Right cardiac atrium (tissue), 5 donors: ENCODE measurements at places on chromosomes 11 and 22.

GRCh38 chr22:24938741-24939341 is 7.7 kb downstream of the LHFPL7 start:
- DNase-seq: no peak

DNA sequence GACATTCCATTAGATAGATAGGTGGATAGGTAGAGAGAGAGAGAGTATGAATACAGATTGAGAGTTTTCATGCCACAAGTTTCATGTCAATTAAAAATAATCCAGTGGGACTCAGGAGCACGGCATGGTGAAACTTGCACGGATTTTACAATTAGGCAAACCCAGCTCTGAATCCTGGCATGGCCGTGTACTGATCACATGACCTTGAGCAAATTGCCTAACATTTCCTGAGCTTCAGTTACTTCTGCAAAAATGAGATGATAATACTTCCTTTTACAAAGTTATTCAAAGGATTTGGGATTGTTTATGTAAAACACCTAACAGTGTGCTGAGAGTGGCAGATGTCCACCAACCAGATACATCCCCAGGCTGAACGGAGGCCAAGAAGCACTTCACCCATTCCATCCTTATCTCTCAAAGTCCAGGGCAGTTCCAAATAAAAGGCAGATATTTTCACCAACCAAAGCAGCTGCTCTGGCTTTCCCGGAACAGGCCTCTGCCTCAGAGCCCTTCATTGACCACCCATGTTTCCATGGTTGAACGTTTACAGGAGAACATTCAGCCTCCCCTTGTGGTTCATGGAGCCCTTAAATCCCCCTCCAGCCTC is 17.9 kb downstream of the APLNR start:
- no peak for DNase-seq

GRCh38 chr11:123608945-123609344 is 45.5 kb downstream of the SCN3B start:
- DNase-seq: no peak

- DNase-seq: no peak
These were observed 382 bp downstream of the C11orf54 start for GRCh38 chr11:93741882-93742226.

- peak; percentile 55 for DNase-seq
These were observed 11.2 kb downstream of the ROBO4 start for GRCh38 chr11:124886476-124886875.

DNA sequence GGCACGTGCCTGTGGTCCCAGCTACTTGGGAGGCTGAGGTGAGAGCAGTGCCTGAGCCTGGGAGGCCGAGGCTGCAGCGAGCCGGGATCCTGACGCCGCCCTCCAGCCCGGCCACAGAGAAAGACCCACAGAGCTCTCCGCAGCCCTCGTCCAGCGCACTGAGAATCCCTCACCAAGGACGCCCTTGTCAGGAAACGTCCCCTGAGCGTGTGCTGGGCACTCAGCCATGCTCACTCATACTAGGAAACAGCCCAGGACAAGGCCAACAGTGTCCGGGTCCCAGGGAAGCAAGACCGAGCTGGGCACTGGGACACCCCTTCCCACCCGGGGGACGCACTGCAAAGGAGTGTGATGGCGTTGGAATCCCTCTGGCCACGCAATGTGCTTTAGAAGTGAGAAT is 14.5 kb downstream of the DEAF1 start:
- DNase-seq: no peak

- no peak for DNase-seq
These were observed 22.7 kb upstream of the PICALM start for GRCh38 chr11:86091566-86091965.

DNA sequence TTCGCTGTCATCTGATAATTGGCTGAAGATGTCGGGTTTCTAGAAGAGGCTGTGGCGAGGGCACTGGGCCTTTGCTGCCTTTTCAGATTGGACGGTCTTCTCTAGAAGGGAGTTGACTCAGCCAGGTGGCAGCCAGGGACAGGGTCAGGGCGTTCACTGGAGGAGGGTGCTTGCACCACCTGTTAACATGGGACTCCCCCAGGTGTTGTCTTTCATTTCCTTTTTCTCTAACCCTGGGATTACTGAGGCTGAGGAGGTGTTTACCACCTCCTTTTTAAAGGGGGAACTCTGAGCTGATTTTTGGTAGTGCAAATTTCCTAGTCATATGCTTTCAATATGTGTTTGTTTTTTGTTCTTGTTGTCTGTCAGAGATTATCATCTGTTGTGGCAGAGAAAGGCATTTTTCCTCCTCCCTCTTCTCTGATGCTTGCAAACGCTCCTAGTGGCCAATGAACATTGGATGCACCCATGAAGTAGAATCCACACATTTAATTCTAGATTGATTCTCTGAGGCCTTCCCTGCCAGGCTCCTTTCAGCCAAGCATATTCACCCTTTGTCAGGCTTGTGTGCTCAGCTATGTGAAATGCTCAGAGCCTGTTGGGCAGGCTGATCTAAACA is 54.1 kb downstream of the LDLRAD3 start:
- no peak for DNase-seq
